Right forelimb (tissue), 1 donor: ENCODE measurements at places on chromosomes 16 and 17.
A peak's percentile ranks its signal among the peaks of the same experiment; 100 is the strongest.

GRCh38 chr17:28726226-28726626 is at the start of gene TLCD1:
TLCD1 (minus strand) TSS chr17:28726233; CDS start chr17:28726097, 136 bp downstream.
- DNase-seq: peak; percentile 87

DNA sequence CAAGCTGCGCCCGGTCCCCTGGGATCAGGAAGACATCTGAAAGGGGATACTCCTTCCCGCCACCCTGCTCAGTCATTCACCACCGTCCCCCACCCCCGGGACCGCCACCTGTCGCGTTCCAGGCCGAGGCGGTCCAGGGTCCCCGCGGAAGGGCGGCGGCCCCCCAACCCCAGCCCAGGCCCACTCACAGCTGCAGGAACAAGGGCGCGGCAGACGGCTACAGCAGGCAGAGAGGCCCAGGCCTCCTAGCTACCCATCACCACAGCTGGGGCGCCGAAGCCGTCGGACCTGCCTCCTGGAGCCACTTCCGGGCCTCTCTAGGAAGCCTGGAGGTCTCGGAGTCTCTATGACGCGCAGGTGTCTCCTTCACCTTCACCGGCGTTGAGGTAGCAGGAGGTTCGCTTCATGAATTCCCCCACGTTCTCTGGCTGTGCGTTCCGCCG is at the start of gene SDR42E1:
TSS of gene SDR42E1 (minus strand) at position 272 of the 443 bp plus-strand sequence. CDS start 10,612 bp downstream, outside the sequence.
- peak; percentile 52 for DNase-seq

- DNase-seq: no peak
Observed at GRCh38 chr17:7577327-7578199, 1.9 kb upstream of the CD68 start.

GRCh38 chr16:7381671-7382070 is 49.0 kb downstream of the RBFOX1 start:
- DNase-seq: no peak

DNA sequence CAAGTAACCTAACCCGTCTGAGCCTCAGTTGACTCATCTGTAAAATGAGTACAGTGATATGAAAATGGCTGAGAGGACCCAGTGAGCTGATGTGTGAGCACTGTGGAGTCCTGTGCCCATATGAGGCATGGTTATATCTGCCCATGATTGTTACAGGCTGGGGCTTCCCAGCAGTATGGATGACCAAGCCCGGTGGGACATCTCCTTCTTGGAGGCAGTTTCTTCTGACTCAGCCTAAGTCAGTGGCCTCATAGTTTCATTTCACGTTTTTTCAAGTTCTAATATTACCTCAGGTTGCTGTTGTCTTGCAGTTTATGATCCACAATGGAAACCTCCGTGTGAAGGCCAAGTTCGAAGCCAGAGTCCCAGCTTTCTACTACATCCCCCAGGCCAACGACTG is 4.8 kb downstream of the ADAP2 start:
- no peak for DNase-seq

GRCh38 chr17:41932816-41933389 is 2.5 kb downstream of the ODAD4 start:
- no peak for DNase-seq

DNA sequence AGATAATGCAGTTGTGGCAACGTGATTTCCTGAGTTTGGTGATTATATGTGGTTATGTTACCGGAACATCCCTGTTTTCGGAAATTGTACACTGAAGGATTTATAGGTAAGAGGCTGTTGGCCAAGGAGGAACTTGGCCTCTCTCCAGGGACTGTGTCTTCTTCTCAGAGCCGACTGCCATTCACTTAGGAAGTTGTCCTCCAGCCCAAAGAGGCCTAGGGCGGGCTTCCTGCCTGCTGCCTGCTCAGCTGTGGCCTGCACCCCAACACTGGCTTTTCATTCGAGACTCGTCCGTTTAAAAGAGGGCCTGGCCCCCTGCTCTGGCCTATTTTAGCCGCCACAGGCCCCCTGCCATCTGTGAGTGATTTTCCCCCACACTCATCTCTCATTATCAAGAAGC is 64.3 kb downstream of the ZDHHC7 start:
- DNase-seq: no peak

DNA sequence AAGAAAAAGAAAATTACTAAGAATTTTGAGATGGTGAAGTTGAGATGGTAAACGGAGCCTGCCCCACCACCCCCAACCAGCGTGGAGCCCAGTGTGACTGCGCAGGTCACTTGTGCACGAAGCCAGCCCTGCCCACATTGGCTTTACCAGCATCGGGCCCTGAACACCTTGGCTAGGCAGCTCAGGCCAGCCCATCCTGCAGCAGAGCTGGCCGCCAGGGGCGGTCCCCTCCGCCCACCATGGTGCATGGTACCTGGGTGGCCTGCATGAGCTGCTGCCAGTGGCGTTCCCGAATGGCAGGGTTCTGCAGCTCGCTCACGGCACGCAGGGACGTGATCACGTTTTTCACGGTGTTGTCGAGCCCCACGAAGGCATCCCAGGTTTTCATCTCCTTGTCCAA is 62.7 kb downstream of the DNAH17 start:
- no peak for DNase-seq

- DNase-seq: no peak
Observed at GRCh38 chr16:78494674-78495073, 395.2 kb downstream of the WWOX start.

DNA sequence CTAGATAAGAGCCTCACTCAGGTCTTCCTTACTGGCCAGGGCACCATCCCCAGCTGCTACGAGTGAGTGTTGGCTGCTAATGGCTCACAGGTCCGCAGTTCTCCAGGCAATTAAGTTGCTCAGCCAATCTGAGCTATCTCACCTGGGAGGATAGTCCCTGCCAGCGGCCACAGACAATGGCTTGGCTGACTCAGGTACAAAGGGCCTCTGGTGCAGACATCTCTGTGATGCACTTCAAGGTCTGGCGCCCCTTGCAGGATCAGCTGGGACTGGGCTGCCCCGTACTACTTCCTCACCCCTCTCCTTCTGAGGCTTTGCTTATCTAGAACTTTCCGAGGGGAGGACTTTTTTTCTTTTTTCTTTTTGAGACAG is 49.2 kb upstream of the EMP2 start:
- no peak for DNase-seq

GRCh38 chr17:80477647-80478478 is 1.5 kb upstream of the NPTX1 start:
- DNase-seq: peak; percentile 76
